ENCODE measurements at places on chromosomes 1 and 21.

DNA sequence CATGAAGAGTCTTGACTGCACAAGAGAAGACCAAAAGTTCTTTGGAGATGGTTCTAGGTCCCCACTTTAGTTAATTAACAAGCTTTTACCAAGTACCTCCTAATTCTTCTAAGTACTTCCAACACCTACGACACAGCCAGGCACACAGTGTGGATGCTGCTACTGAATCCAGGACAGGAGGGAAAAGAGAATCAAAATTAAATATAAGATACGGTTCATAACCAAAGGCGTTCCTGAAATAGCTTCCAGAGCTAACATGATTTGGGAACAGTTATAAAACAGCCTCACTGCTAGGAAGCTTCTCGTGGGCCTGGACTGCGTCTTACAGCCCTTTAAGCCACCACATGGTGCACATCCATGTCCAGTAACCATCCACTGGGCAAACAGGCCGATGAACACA lies 75.0 kb downstream of the CD34 start:
- DNase-seq: no peak

GRCh38 chr1:220448217-220448616 lies 79.7 kb upstream of the MARK1 start:
- DNase-seq: no peak

DNA sequence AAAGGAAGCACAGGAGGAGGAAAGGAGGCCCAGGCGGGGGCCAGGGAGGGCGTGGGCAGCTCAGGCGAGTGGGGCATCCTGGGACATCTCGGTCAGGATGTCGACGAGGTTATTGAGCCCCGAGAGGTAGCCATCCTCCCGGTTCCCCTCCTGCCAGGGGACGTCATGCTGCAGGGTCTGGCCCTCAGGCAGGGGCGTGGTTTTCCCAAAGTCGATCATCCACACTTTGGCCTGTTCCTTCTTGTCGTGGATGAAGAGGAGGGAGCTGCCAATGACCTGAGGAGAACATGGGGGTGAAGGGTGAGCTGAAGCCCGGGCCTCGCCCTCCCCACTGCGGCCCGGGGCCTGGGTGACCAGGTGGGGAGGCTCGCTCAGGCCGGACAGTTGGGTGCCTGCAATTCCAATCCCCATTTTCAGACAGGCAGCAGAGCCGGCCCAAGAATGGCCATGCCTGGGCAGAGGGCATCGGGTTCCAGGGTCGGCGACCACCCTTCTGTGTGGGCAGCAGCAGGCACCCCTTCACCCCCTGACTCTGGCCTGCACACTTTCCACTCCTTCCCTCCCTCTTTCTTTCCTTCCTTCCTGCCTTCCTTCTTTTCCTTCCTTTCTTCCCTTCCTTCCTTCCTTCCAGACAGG lies 86.2 kb downstream of the STUM start:
- no peak for DNase-seq

GRCh38 chr1:145782272-145783099 lies 41.4 kb downstream of the RNF115 start:
- no peak for DNase-seq

GRCh38 chr1:243575070-243575469 lies 275.0 kb downstream of the AKT3 start:
- DNase-seq: no peak

DNA sequence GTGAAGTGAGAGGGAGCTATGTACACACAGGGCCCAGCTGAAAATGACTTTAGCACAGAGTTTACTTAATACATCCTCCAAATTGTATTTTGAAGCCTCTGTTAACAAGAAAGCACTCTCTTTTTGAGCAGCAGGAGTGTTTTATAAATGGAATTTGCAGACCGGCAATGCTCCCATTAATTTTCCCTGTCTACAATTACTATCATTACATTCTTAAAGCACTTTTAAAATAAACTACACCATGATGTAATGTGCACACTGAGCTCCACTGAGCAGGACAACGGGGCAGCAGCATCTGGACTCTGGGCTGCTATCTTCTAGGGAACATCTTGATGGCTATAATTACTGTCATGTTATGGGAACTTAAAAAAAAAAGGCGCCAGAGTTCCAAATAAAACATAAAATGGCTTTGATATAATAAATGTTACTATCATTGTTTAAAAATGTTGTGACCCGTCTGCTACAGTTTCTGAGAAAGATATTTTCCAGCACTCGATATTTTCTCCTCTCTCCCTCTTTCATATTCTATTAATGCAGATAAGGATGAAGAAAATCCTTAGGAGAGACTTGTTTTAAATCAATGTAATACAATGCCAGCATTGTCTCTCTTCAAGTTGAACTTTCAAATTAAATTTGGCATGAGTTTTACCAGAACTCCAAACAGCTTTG lies 150.9 kb downstream of the HLX start:
- DNase-seq: no peak

DNA sequence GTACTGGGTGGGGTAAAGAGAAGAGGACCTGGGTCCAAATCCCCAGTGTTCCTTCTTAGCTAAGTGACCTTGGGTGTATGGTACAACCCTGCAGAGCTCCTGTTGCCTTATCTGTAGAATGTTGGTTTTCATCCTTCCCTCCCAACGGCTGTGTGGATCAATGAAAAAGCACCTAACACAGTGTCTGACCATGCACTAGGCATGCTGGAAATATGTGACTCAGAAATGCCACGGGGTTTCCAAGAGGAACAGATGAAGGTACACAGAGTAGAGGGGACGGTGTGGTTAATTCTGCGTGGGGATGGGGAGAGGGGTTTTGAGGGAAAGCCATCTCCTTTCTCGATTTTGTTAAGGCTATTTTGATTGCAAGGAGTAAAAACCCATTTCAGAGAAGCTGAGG lies 8.6 kb downstream of the NIPAL3 start:
- no peak for DNase-seq

Measured in progenitor cell of endocrine pancreas (in vitro differentiated cells).